HuH-7.5 (cell line): ENCODE measurements at places on chromosomes 2 and 18.

DNA sequence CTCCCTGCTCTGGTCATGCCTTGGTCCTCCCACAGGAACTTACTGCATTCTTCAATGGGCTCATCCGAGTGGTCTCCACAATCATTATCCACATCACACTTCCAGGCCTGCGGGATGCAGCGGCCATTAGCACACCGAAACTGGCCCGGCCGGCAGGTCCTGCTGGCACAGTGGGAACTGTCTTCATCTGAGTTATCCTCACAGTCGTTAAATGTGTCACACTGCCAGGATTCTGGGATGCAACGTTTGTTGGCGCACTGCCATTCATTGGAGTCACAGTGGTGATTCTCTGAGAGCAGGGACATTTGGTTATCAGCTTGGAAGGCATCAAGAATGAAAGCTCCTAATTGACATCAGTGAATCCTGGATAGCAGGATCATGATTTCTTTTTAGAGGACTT, 104.5 kb downstream of the DHRS9 start:
- no peak for DNase-seq

DNA sequence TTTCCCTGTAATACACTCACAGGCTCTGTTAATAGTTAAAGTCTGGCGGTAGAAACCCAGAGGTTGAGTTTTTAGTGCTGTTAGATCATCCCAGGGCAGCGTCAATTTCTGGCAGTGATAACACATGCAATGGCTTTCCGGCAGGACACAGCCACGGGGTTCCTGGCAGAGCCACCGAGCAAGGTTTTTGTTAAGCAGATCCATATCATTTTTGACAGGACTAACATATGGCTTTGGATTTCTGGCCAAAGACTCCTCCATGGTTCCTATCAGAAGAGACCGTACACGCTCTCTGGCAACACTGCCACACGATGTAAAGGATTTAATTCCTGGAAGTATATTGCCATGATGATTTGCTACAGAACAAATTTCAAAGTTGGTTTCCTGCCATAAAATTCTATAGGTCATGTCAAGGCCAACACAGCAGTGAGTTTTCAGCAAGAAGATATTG, 854.3 kb downstream of the LRRTM4 start:
- DNase-seq = no peak

GRCh38 chr2:141522702-141523101, 608.1 kb downstream of the LRP1B start:
- DNase-seq = no peak

DNA sequence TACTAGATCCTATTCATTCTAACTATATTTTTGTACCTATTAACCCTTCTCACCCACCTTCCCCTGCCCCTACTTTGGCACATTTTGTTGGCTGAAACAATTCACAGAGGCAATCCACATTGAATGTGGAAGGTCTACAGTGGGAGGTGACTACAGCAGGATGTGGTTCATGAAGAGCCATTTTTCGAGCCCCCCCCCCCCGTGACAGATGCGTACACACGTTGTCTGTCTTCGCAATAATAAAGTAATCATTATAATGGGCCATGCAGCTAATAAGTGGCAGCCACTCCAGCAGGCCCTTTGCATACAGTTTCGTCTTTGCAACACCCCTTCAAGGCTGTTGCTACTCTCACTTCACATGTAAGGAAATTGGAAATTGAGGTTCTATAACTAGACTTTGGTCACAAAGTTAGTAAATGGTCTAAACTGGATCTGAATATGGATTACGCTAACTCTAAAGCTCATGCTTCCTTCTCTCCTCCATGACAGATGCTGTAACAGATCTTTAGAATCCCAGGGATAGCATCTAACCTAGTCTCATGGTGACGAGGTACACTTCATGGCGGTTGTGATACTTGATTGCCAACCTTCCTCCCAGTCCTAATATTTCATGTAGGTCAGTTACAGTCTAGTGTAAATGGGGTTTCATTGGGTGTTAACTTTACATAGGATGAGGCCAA, 176.8 kb downstream of the MYCN start:
- DNase-seq = no peak

DNA sequence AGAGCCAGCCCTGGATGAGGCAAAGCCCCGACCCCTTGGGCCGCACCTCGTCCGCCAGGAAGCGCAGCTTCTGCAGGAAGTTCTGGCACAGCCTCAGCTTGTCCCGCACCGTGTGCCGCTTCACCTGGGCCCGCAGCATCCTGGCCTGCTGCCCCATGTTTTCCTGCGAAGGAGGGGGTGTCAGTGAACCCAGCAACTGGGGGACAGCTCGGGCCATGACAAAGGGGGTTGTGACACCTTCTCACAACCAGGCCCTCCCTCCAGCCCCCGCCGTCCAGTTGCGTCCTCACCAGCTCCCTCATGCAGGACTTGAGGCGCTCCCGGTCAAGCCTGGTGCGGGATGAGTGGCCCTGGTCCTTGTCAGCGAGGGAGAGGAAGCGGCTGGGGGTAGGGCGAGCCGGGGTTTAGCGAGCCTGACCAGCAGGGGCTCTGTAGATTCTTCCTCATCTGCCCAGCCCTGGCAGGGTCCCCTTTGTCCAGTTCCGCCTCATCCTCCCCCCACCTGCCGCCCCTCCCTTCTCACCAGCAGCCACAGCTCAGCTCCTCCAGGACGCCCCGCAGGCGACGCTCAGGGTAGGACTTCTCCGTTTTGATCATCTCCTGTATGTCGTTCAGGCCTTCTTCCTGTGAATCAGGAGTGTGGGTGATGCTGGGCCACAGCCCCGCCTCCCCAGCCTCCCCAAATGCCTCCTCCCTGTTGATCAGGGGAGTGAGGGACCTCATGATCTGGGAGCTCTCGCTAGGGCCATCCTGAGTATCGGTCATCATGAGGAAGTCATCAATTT, 606 bp downstream of the OTOF start:
- DNase-seq = no peak

GRCh38 chr2:111121028-111121827, 514 bp downstream of the BCL2L11 start:
- DNase-seq = peak; percentile 40

GRCh38 chr18:74419761-74420160, 37.3 kb downstream of the DIPK1C start:
- no peak for DNase-seq

DNA sequence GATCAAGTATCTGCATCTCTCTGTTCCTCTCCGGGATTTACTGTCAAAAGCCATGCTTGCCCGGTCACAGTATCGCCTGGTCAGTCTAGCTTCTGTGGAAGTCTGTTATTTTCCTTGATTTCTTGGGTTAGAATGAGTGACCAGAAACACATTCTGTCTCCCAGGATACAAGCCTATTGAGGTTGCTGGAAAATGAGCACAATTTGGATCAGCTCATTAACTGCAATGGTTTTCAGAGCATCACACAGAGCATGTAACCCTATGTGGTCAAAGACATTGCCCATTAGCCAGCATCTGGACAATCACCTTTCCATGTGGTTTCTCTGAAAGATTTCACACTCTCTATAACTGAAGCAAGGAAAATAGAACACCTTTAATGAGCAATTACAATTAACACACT, 124.2 kb upstream of the FAM98A start:
- DNase-seq = no peak

DNA sequence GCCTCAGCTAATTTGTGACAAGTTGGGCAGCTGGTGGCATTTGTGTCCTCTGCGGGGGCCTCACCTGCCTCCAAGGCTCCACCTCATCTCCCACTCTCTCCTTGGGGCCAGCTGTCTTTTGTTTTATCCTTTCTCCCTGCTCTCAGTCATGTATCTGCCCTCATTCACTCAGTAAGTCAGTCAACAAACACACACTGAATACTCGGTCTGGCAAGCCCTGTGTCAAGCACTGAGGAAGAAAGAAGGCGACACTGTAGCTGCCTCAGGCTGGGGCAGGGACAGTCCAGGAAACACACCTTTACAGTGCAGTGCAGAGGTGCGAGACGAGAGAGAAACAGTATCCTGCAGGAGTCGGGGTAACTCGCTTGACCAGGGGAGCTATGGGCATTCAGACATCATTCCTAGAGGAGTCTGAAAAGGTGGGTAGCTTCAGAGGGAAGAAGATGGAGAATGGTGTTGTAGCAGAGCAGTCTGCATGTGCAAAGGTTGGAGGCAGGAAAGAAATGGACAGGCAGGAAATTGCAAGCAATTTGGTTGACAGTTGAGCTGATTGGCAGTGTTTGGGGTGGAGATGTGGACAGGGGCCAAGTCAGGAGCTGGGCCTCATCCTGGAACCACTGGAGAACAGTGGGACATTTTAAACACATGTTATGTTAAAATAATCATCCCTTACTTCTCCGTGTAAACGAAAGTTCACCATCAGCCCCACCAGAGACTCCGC, 34.9 kb downstream of the SCTR start:
- no peak for DNase-seq

DNA sequence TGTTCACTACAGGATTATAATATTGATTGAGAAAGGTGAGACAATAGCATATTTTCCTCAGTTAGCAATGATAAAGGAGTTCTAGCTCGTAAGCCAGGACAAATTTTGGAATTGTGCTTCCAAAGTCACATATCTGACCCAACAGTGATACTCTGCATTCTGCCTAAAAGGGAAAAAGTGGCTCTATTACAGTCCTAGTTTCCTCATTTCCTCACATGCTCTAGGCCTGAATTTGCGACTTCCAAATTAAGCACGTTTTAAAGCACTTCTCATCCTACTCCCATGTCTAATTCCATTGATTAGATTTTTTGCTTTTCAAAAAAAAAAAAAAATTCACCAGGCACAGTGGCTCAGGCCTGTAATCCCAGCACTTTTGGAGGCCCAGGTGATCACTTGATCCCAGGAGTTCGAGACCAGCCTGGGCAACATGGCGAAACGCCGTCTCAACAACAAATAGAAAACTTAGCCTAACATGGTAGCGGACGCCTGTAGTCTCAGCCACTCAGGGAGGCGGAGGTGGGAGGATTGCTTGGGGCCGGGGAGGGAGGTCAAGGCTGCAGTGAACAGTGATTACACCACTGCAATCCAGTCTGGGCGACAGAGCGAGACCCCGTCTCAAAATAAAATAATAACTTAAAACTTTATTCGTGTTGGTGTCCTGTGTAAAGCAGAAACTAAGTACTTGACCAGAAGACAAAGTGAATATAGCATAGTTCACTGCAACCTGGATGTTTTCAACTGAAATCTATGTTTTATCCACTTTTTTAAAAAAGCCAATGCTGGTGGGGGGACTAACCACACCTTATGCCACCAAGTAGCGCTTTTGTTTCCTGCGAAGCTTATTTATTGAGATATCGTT, 1.5 kb downstream of the ESCO1 start:
- no peak for DNase-seq

- no peak for DNase-seq
Observed at GRCh38 chr2:110971811-110972210, 148.9 kb upstream of the BCL2L11 start.

GRCh38 chr2:26672112-26672817, 20.3 kb upstream of the KCNK3 start:
- DNase-seq = no peak

GRCh38 chr2:232347369-232347768, 31.2 kb upstream of the ALPP start:
- DNase-seq = no peak

GRCh38 chr2:85892216-85892944, 3.6 kb upstream of the ST3GAL5 start:
- DNase-seq = no peak

GRCh38 chr2:240819126-240819857, 727 bp downstream of the KIF1A start:
- DNase-seq = no peak

GRCh38 chr2:11480859-11481258, 14.9 kb upstream of the E2F6 start:
- DNase-seq = no peak

DNA sequence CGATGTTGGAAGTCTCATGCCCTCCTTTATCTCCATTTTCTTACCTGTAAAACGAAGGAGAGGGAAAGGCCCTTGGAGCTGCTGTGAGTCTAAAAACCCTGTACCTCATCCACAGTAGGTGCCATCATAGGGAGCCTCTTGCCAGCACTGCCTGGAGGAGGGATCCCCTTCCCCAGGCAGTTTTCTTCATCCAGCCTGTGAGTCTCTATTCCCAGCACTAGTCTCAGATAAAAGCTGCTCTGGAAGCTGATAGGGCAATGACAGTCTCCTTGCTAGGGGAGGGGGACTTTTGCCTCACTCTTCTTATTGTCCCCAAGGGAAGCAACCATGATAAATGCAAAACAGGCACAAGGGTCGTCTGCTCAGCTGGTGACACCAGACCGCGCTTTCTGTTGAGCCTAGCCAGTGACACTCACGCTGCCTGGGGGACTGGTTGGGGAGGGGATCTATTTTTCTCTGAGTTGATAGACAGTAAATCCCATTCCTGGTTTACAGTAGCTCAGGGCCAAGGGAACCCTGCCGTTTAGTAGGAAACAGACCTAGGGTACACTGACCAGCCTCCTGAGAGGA, 139.5 kb upstream of the NABP1 start:
- DNase-seq = no peak

GRCh38 chr2:232419245-232420072, 12.8 kb downstream of the ALPG start:
- no peak for DNase-seq

GRCh38 chr2:240386326-240386725, 49.1 kb upstream of the GPC1 start:
- DNase-seq = no peak
